Activated CD4-positive, alpha-beta memory T cell treated with anti-CD3 and anti-CD28 coated beads, Interleukin-2, amount 10 ng/mL, durations not matched to agents 7 days and 5 days (primary cell): ENCODE measurements at places on chromosomes 11 and 22. TPM values are rescaled to one million over a fixed set of nuclear protein-coding genes. Genes with fewer than 3 reads are reported as not detected.

The MMP27 gene
- total RNA-seq: not detected

The SELENOO gene
- 21.5 TPM for total RNA-seq

The XPNPEP3 gene
- total RNA-seq: 13.2 TPM

The RFPL1 gene
- not detected for total RNA-seq

The PRR5 gene
- total RNA-seq: 22.1 TPM

The FOLH1 gene
- total RNA-seq: not detected

DNA sequence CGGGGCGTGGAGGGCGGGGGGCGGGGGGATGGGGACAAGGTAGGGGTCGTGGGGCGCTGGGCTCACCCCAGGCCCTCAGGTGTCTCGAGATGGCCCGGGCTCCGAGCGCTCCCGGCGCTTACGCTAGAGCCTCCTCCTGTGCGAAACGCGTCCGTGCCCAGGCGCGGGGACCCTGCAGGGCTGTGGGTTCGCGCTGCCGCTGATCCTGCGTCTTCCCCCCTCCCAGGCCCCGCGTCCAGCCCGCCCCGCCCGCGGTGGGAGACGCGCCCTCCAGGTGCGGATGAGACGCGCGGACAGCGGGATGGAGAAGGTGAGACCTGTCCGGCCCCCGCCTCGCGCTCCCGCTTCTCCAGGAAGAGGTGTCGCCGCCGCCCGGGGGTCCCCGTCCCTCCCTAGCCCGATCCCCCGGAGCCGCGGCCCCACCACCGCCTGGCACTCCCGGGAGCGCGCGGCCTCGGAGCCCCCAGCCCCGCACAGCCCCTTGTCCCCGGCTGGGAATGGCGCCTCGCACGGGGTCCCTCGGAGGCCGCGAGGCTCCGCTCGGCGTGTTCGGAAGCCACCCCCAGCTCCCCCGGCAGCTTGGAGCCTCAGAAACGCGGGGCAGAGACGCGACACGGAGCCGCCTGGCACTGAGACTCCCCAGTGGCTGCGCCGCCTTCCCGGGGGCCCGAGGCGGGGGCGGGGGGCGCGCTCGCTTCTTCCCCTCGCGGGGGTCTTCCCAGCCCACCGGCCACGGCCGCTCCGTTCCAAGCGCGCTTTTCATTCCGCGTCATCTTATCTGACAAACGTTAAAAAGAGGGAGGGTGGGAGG, 27.6 kb upstream of the TOLLIP start:
- peaks cover 17% of the 10 kb centered on the region for H3K4me1 ChIP-seq
- H3K27me3 ChIP-seq: peaks cover 15% of the 10 kb centered on the region
- no peak overlapping the region for H3K4me3 ChIP-seq
- DNase-seq: peak; percentile 28
- no peaks in the 10 kb centered on the region for H3K36me3 ChIP-seq

DNA sequence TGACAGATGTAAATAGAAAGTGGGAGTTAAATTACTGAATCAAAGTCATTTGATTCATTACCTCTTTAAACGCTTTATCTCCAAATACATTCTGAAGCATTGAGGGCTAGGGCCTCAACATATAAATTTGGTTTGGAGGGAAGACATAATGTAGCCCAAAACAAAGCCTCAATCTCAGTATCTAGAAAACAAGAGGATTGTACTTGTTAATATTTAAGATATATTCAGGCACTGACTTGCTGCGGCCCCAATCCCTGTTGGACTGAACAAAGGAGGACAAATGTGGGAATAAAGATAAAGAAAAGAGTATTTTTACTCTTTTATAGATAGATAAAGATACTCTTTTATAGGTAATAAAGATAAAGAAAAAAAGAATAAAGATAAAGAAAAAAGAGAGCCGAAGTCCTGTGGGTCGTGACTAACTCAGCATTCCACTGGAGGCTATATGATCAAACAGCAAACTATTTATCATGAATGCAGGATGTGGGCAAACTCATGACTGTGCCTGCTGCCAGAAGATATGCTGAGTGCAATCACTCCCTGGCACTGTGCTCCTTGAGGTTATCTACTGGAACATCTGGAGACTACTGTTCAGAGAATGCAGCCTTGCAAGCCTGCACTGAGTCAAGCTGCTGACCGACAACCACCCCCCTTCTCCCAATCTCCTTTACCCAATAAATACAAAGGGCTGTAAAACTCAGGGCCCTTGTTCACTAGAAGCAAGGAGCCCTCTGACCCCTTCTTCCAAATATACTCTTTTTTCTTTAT, 6.9 kb downstream of the OR10V1 start:
- H3K27me3 ChIP-seq: peaks cover 10% of the 10 kb centered on the region
- no peak for DNase-seq
- H3K27ac ChIP-seq: no peak overlapping the region
- H3K4me1 ChIP-seq: no peaks in the 10 kb centered on the region
- H3K4me3 ChIP-seq: no peak overlapping the region
- no peaks in the 10 kb centered on the region for H3K36me3 ChIP-seq

GRCh38 chr11:113105592-113105991, 144.4 kb downstream of the NCAM1 start:
- H3K27me3 ChIP-seq: peaks cover 11% of the 10 kb centered on the region
- no peak for DNase-seq
- H3K4me1 ChIP-seq: no peaks in the 10 kb centered on the region
- no peak overlapping the region for H3K27ac ChIP-seq
- no peak overlapping the region for H3K4me3 ChIP-seq
- H3K36me3 ChIP-seq: no peaks in the 10 kb centered on the region

GRCh38 chr11:129144256-129144655, 47.9 kb downstream of the ARHGAP32 start:
- DNase-seq: no peak
- no peaks in the 10 kb centered on the region for H3K27me3 ChIP-seq
- H3K4me1 ChIP-seq: no peaks in the 10 kb centered on the region
- H3K4me3 ChIP-seq: no peak overlapping the region
- H3K27ac ChIP-seq: no peak overlapping the region

DNA sequence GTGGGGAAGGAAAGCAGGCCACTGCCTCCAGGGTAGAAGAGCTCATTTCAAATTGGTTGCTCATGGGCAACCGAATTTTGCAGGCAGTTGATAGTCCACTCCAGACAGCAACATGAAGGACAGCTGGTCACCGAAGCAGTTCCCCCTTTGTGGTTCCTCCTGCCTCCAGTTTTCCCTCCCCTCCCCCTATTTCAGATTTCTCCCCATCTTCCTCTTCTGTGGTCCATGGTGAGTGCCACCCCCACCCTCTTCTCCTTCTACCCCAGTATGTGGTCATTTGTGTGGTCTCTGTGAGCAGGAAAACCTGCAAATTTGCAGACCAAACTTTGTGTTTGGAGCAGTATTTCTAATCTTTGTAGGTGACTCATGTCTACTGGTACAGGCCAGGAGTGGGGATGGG, 38.2 kb upstream of the PAK1 start:
- H3K27me3 ChIP-seq: peaks cover 7% of the 10 kb centered on the region
- no peaks in the 10 kb centered on the region for H3K36me3 ChIP-seq
- H3K4me3 ChIP-seq: no peak overlapping the region

- no peak overlapping the region for H3K27ac ChIP-seq
- H3K27me3 ChIP-seq: peaks cover 11% of the 10 kb centered on the region
- H3K4me1 ChIP-seq: no peaks in the 10 kb centered on the region
- no peak for DNase-seq
Observed at GRCh38 chr11:8067929-8068575, 13.0 kb upstream of the TUB start.

- H3K27me3 ChIP-seq: no peaks in the 10 kb centered on the region
- H3K36me3 ChIP-seq: peaks cover 36% of the 10 kb centered on the region
- peak; percentile 87 for DNase-seq
- H3K4me3 ChIP-seq: peak overlapping the region; percentile 67
- H3K4me1 ChIP-seq: peaks cover 64% of the 10 kb centered on the region
Observed at GRCh38 chr11:6402561-6402981, 12.3 kb downstream of the SMPD1 start.

DNA sequence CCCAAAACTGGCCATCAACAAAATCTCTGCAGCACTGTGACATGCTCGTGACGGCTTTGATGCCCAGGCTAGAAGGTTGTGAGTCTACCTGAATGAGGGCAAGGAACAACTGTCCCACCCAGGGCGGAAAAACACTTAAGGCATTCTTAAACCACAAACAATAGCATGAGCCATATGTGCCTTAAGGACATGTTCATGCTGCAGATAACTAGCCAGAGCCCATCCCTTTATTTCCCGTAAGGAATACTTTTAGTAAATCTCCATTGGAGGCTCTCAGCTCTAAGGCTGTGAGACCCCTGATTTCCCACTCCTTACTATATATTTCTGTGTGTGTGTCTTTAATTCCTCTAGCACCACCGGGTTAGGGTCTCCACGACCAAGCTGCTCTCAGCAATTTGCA, 3.4 kb downstream of the CHORDC1 start:
- H3K4me3 ChIP-seq: no peak overlapping the region
- H3K4me1 ChIP-seq: peaks cover 53% of the 10 kb centered on the region
- DNase-seq: no peak
- peaks cover 38% of the 10 kb centered on the region for H3K36me3 ChIP-seq
- no peak overlapping the region for H3K27ac ChIP-seq

DNA sequence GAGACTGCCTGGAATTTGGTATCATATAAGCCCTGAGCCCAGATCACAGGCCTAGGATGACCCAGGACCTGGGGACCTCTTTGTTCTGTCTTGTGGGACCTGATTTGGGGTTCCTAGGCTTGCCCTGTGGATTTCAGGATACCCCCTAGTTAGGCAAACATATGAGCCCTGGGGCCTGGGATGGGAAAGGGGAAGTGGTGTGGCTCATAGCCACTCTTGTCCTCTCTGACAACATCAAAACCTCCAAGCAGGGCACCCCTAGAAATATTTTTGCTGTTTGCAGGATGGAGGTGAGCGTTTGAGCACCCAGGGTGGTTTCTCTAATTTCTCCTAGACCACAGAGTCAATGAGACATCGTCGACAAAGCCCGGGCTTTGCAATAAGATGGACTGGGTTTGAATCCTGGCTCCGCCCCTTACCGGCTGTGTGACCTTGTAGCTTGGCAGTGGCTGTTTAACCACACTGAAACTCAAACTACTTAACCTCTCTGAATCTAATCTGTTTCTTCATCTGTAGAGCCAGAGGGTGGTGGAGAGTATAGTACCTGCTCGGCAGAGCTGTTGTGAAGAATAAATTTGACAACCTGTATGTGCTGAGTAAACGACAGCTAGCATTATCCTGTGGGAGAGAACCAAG, 5.3 kb upstream of the LRRC10B start:
- H3K4me3 ChIP-seq: no peak overlapping the region
- H3K27me3 ChIP-seq: peaks cover 31% of the 10 kb centered on the region
- no peaks in the 10 kb centered on the region for H3K36me3 ChIP-seq
- peaks cover 15% of the 10 kb centered on the region for H3K4me1 ChIP-seq
- DNase-seq: peak; percentile 24

DNA sequence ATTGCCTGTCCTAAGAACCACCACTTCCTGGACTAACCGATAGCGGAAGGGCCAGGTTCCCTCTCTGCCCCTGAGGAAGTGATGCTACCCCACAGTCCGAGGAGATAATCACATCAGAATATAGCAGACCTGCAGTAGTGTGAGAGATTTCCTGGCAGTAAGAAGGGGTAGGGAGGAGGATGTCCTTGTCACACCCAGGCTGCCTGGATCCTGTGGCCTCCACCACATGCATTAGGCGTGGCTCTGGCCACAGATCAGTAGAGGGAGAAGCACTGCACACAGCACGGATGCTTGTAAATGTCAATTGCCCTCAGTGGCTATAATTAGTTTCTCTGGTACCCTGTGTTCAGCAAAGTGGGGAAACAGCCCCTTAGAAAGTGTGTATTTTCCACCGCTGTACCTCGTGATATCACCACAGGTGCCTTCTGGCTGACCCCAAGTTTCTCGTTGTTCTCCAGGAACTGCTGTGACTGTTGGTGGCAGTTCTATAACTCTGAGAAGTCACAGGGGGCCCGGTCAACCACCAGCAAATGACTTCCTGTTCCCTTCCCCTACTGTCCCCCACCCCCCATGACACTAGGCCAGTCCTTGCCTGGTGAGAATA, 61.8 kb downstream of the UBASH3B start:
- peaks cover 16% of the 10 kb centered on the region for H3K36me3 ChIP-seq
- H3K27me3 ChIP-seq: peaks cover 5% of the 10 kb centered on the region
- H3K27ac ChIP-seq: peak overlapping the region; percentile 86
